Mucosa of descending colon (tissue), 3 donors: ENCODE measurements at places on chromosomes 6 and 20. TPM values are rescaled to one million over a fixed set of nuclear protein-coding genes. Genes with fewer than 3 reads are reported as not detected.

GRCh38 chr6:15456422-15456821 is 206.4 kb downstream of the DTNBP1 start:
- DNase-seq: no peak

DNA sequence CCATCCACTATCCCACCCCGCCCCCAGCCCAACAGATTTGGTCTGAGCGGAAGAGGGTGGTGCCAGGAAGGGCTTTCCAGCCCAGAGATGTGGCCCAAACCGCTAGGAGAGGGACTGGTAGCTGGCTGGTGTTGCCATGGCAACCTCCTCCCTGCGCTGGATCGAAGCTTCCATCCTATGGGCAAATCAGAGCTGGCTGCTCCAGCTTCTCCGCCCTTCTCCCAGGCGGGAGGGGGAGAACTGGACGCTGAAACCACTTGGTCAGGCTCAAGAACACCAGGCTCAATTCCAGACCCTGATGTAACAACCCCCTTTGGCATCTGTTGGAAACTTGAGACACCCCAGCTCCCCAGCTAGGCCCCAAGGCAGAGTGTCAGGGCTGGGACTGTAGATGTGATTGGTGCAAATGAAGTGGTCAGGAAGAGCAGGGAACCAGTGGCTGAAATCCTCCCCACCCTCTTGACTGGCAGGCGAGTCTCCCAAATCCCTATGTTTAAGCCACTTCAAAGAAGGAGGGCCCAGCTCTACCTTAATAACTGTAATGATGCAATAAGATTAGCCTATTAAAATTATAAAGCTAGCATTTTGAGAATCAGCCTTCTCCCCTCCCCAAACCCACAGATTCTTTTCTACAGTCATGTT is 4.2 kb downstream of the RIMS4 start:
- no peak for DNase-seq

GRCh38 chr20:1306316-1307135 is 22.4 kb downstream of the SDCBP2 start:
- no peak for DNase-seq

- DNase-seq: peak; percentile 34
Measured at GRCh38 chr6:31622684-31623091, 2.2 kb downstream of the PRRC2A start.

- no peak for DNase-seq
Measured at GRCh38 chr6:105611606-105612005, 208.7 kb upstream of the PREP start.

Gene POU5F1
- total RNA-seq: 5.8 TPM

GRCh38 chr6:43744491-43744890 is 25.5 kb upstream of the VEGFA start:
- no peak for DNase-seq

DNA sequence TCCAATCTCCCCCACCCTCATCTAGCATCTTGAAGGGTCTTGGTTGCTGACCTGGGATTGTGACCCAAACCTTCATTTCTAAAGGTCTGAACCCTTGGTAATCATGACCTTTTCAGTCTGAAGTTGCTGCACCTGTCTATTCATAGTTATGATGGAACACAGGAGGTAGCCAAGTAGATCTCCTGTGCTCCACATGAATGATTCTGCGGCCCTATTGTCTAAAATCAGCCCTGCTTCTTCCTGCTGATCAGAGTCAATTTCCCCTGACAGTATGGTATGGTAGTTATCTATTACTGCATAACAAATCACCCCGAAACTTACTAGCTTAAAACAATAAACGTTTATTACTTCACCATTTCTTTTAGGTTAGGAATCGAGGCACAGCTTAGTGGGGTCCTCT is 9.0 kb downstream of the OR2B6 start:
- no peak for DNase-seq

Gene CRISP3
- total RNA-seq: not detected

DNA sequence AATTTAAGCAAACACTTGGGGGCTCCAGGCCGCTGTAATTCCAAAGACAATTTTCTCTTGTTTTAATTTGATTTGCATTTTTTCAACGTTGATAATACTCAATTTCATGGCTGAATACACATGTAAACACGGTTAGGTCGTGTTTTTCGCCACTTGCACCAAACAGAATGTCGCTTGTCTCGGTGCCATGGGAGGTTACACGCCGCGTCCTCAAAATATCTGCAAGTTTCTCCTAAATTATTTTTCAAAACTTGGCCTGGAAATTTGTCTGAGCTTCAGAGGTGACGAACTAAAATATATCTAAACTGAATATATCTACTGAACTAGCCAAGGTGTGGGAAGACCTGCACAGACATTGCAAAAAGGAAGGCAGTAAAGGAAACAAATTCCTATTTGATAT is 15.0 kb downstream of the FOXA2 start:
- no peak for DNase-seq

Gene PRRT1
- total RNA-seq: 6.6 TPM

GRCh38 chr20:24612799-24613775 is 143.7 kb downstream of the SYNDIG1 start:
- DNase-seq: no peak

Gene ZNF311
- 2.6 TPM for total RNA-seq
